Fibroblast of the aortic adventitia (primary cell): ENCODE measurements at places on chromosomes 4 and X.

- no peak for DNase-seq
Observed at GRCh38 chr4:2642968-2643367, 106.5 kb downstream of the FAM193A start.

- DNase-seq: no peak
Observed at GRCh38 chr4:153408932-153409331, 57.2 kb upstream of the TMEM131L start.

- DNase-seq: no peak
Observed at GRCh38 chr4:2058264-2059045, 672 bp upstream of the NAT8L start.

- DNase-seq: peak; percentile 26
Observed at GRCh38 chrX:130171446-130172126, at the start of gene RAB33A. Gene RAB33A (plus strand): TSS chrX:130171962. CDS start chrX:130172063, 101 bp downstream.

GRCh38 chr4:12897954-12898353 lies 586.2 kb downstream of the RAB28 start:
- no peak for DNase-seq

DNA sequence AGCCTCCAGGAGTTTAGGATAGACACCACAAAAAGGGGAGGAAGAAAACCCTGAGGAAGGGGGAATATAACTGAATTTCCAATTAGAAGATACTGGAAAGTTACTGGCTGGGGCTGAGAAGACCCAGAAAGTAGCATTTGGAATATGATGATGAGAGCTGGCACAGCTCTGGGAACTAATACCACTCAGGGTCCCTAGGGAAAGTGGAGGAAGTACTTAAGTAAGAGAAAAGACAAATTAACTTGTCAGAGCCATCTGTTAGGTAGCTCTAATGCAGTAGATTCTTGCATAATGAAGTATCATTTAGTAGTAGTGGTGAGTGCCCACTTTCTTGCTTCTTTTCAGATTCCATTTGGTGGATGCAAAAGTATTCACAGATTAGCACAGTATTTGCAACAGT lies 90.8 kb upstream of the TSPAN5 start:
- peak; percentile 7 for DNase-seq

DNA sequence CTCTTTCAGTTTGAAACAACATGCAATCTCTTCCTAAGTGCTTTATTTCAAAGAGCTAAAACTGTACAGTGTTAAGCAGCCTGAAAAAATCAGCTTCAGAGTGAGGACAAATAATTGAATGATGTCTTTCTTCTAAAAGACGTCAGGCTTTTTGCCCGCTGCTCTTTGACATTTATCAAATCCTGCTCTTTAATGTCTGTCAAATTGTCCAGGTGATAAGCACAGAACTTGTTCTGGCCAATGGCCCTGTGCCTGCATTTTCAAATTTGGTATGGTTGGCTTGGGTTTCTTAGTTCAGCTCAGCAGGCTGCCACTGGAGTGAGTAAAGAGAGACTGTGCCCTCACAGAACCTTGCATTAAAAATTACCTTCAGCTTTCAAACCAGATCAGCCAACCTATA lies 712.9 kb upstream of the LCORL start:
- no peak for DNase-seq

DNA sequence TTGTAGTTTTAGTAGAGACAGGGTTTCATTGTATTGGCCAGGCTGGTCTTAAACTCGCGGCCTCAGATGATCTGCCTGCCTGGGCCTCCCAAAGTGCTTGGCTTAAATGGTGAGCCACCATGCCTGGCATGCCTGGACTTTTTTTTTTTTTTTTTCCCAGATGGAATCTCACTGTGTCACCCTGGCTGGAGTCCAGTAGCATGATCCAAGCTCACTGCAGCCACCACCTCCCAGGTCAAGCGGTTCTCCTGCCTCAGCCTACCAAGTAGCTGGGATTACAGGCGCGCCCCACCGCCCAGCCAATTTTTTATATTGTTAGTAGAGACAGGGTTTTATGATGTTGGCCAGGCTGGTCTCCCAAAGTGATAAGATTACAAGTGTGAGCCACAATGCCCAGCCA lies 8.4 kb downstream of the UBE2K start:
- peak; percentile 88 for DNase-seq

GRCh38 chr4:77344784-77345183 lies 187.8 kb downstream of the CCNG2 start:
- DNase-seq: no peak

- no peak for DNase-seq
Observed at GRCh38 chr4:95050980-95051701, 293.4 kb downstream of the BMPR1B start.

DNA sequence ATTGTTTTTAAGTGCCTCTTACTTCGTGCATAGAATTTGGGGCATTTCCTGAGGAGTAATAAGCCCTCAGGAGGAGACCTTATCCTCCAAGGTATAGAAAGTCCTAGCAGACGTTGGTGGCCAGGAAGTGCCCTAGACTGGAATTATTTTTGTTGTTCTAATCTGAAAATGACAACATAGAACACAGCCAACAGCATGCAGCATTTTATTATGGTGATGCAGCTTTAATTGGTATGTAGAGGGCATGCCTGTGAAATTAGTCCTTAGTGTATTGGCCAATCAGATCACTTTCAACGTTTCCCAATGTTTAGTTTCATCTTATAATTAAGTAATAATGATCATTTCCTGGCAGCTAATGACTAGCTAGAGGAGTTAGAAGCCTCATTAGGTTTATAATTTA lies 199.2 kb downstream of the SHROOM3 start:
- peak; percentile 49 for DNase-seq

DNA sequence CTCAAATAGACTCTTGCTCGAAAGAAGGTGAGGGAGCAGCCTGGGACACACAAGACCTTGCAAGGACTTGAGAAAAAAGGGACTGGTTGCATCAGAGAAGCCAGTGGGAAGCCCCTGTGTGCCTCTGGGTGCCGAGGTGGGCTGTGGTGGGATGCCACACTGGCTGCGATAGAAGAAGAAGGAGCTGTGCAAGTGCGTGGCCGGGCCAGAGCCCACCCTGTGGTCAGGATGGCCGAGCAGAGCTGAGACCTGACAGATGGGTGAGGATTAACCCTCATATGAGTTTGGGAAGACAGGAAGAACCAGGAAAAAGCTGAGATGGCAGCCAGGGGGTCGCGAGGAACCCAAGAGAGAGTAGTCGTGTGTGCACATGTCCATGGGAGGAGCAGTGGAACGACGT lies 44.6 kb upstream of the HGFAC start:
- no peak for DNase-seq
